Large intestine (tissue), 12 donors: ENCODE measurements at places on chromosomes 1 and 21. TPM values are rescaled to one million over a fixed set of nuclear protein-coding genes. Genes with fewer than 3 reads are reported as not detected.

GRCh38 chr1:228648647-228649383, 86.5 kb upstream of the RHOU start:
- no peak overlapping the region for H3K27ac ChIP-seq
- peaks cover 17% of the 10 kb centered on the region for H3K4me1 ChIP-seq
- no peak for DNase-seq

GRCh38 chr1:111850109-111850508, 94.4 kb downstream of the DDX20 start:
- no peak overlapping the region for H3K27ac ChIP-seq
- H3K36me3 ChIP-seq: no peaks in the 10 kb centered on the region
- H3K4me1 ChIP-seq: no peaks in the 10 kb centered on the region
- H3K4me3 ChIP-seq: no peak overlapping the region

Gene FAM177B
- polyA plus RNA-seq: 5.5 TPM

- no peaks in the 10 kb centered on the region for H3K36me3 ChIP-seq
- H3K4me1 ChIP-seq: no peaks in the 10 kb centered on the region
- H3K27ac ChIP-seq: no peak overlapping the region
- peaks cover 60% of the 10 kb centered on the region for H3K27me3 ChIP-seq
Measured at GRCh38 chr1:228039986-228040385, 33.2 kb downstream of the WNT3A start.

- H3K27me3 ChIP-seq: no peaks in the 10 kb centered on the region
- H3K4me1 ChIP-seq: no peaks in the 10 kb centered on the region
- H3K36me3 ChIP-seq: peaks cover 3% of the 10 kb centered on the region
- H3K4me3 ChIP-seq: no peak overlapping the region
- H3K27ac ChIP-seq: no peak overlapping the region
- no peak for DNase-seq
Measured at GRCh38 chr1:217525773-217526490, 105.0 kb downstream of the GPATCH2 start.

Gene OR10J1
- polyA plus RNA-seq: not detected

Gene CENPF
- 30.3 TPM for polyA plus RNA-seq

DNA sequence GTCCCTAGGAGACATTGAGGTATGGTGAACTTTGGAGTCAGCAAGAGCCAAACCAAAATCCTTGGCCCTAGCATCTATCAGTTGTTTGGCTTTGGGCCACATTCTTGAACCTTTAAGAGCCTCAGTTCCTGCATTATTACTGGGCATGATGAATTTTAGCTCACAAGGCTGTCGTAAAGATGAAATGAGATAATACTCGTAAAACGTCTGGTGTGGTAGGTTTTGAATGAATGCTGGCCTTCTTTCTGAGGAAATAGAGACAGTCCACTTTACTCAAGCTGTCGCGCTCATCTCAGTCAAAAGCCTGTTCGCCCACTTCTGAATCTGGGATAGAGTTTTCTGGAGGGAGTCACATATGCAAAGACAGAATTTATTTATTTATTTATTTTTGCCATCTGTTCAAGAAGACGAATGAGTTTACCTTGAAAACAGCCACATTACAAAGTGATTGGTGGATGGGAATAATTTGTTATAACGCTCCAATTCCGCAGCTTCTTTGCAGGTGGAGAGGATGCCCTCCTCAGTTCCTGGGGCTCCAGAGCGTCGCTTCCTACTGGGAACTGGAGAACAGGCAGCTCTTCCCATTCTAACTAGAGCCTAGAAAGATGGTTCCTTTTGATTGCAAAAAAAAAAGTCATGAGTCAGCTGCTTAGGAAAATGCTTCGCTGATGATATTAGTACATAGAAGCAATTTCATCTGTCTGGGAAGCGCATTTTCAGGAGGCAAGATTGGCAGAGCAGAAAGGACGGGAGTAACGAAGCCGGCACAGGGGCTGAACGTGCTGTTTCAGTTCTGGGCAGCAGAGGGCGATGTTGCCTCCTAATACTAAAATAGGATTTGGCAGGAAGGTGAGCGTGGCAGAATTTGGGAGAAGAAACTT, 49.9 kb upstream of the CYP2J2 start:
- peaks cover 10% of the 10 kb centered on the region for H3K27me3 ChIP-seq
- no peak overlapping the region for H3K4me3 ChIP-seq
- H3K36me3 ChIP-seq: no peaks in the 10 kb centered on the region
- DNase-seq: peak; percentile 46

GRCh38 chr1:223052931-223053330, 90.1 kb downstream of the TLR5 start:
- no peaks in the 10 kb centered on the region for H3K27me3 ChIP-seq
- no peaks in the 10 kb centered on the region for H3K4me1 ChIP-seq
- no peak for DNase-seq
- no peak overlapping the region for H3K4me3 ChIP-seq

DNA sequence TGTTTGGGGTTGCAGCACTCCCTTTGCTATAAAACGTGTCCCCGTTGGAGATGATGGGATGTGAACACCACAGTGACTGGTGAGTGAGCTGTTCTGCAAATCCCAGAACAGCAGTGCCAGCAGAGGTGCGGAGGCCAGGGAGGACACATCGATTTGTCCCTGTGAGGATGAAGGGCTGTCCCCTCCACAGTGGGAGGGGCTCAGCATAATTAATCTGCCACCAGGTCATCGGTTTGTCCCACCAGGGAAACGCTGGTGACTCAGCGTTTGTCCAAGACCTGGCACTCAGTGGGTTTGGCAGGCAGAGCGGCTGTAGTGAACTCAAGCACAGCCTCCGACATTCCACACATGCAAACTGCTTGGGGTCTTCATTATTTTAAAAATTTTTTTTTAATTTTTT, 22.8 kb upstream of the PDE9A start:
- DNase-seq: no peak
- H3K27ac ChIP-seq: no peak overlapping the region
- no peak overlapping the region for H3K4me3 ChIP-seq
- H3K36me3 ChIP-seq: no peaks in the 10 kb centered on the region

Gene S100A10
- 877 TPM for polyA plus RNA-seq

- H3K4me1 ChIP-seq: peaks cover 40% of the 10 kb centered on the region
- H3K36me3 ChIP-seq: no peaks in the 10 kb centered on the region
- H3K27me3 ChIP-seq: peaks cover 15% of the 10 kb centered on the region
- no peak for DNase-seq
Measured at GRCh38 chr1:202638019-202638700, 72.1 kb downstream of the SYT2 start.

Gene COQ8A
- polyA plus RNA-seq: 38.7 TPM

Gene EXTL1
- 0.82 TPM for polyA plus RNA-seq

DNA sequence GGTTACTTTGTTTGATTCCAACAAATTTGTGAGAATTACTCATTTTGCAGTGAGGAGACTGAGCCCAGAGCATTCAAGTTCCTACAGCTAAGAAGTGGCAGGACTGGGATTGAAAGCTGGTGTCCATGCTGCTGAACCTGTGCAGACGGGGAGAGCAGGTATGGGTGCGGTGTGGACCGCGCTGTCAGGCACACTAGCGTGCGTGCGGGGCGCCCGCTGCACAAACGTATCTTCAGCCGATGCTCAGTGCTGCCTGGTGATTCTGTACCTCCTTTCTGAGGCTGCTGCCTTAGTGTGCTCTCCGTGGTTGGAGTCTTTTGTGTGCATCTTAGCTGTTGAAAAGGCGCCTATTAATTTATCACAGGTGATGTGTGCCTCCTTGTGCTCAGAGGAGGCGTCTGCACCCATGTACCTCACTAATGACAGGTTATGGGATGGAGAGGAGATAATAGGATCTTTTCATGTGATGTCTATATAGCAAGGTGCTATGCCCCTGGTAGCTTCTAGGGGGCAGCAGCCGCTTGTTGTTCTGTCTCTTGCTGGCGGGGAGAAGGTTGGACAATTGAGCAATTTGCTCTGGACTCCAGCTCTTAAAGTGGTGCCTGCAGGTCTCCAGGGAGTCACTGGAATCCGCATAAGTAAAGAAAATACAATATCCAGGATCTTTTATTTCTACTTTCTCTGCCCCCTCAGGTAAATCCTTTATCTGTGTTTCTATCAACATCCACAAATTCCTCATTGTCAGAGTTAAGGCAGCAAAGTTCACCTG, 32.5 kb downstream of the PEX14 start:
- H3K4me1 ChIP-seq: peaks cover 42% of the 10 kb centered on the region
- H3K27me3 ChIP-seq: no peaks in the 10 kb centered on the region
- DNase-seq: peak; percentile 80
- H3K4me3 ChIP-seq: no peak overlapping the region

Gene CLDN8
- not detected for polyA plus RNA-seq

DNA sequence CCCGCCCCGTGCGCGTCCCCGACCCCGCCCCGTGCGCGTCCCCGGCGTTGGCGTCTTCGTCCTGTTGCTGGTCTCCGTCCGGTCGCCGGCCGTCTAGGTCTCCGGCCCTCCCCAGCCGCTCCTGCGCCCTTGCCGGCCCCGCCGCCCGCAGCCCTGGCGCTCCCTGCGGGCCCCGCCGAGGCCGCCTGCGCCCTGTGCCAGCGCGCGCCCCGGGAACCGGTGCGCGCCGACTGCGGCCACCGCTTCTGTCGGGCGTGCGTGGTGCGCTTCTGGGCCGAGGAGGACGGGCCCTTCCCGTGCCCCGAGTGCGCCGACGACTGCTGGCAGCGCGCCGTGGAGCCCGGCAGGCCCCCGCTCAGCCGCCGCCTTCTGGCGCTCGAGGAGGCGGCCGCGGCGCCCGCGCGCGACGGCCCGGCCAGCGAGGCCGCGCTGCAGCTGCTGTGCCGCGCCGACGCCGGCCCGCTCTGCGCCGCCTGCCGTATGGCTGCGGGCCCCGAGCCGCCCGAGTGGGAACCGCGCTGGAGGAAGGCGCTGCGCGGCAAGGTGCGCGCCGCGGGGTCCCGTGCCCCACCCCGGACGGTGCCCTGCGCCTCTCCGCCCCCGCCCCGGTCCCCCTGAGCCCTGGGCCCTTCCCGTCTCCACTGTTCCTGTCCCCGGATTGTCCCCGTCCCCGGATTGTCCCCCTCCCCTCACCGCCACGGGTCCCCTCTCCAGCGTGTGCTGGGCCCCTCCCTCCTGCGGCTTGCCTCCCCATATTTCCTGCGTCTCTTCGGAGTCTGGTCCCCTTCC, at the start of gene RNF187:
Gene RNF187, plus strand, starts transcription at position 47 of the 789 bp plus-strand sequence.
- H3K27ac ChIP-seq: peak within 1 kb of the TSS; percentile 99
- no peak for DNase-seq
- no peaks in the 10 kb centered on the region for H3K27me3 ChIP-seq
- H3K36me3 ChIP-seq: peaks cover 25% of the 10 kb centered on the region

Gene NEXN
- 26.0 TPM for polyA plus RNA-seq

Gene PTGFR
- polyA plus RNA-seq: 1.3 TPM

DNA sequence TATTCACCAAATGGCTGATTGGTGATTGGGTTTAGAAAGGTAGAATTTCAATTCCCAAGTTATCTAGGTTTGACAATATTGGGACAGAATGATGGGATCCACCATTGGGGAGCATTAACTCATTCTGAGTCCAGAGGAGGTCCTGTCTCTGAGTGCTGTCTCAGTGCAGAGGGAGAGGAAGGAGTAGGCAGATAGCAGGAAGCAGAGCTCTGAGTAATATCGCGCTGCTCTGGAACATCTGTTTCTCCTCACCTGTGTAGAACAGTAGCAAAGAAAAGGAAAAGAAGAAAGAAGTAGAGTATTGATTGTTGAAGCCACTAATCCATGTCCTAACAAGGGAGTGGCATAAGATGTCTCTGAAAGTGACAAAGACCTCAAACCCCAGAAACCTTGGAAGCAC, 1657.8 kb downstream of the MRPL39 start:
- no peaks in the 10 kb centered on the region for H3K27me3 ChIP-seq
- H3K36me3 ChIP-seq: no peaks in the 10 kb centered on the region
- DNase-seq: no peak
- no peak overlapping the region for H3K4me3 ChIP-seq
- H3K4me1 ChIP-seq: no peaks in the 10 kb centered on the region

DNA sequence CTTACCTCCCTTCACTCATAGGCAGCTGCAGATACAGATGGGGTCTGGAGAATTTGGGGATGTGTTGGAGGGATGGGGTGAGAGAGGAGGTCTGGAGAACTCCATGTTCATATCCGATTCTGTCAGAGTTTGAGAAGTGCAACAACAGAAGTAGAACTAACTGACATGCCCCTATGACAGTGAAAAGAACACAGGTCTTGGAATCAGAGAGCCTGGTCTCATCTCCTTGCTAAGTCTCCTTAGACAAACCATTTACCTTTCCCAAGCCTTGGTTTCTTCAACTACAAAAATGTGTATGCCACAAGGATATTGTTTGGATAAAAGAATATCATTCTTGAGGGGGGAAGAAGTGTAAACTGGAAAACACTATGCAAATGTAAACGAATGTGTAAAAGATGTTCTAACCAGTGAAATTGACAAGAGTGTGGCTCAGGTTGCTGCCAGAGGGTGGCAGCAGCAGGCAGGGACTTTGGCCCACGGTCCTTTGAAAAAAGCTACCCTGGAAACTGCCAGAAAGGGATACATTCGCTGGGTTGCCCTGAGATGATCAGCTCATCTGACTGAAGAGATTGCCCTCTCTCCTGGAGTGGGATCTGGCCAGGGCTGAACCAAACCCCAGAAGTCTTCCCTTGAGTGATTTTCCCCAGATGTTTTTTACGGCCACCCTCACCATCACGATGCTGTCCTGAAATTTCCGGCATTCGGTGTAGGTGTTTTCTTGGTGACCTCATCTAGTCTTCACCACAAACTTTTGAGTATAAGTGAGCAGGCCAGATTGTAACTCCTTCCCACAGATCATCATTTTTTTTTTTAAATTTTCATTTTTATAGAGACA, 17.0 kb upstream of the CD2 start:
- no peaks in the 10 kb centered on the region for H3K27me3 ChIP-seq
- no peaks in the 10 kb centered on the region for H3K36me3 ChIP-seq
- DNase-seq: peak; percentile 33
- H3K27ac ChIP-seq: no peak overlapping the region
- H3K4me3 ChIP-seq: no peak overlapping the region

Gene CLCA1
- 2,132 TPM for polyA plus RNA-seq

DNA sequence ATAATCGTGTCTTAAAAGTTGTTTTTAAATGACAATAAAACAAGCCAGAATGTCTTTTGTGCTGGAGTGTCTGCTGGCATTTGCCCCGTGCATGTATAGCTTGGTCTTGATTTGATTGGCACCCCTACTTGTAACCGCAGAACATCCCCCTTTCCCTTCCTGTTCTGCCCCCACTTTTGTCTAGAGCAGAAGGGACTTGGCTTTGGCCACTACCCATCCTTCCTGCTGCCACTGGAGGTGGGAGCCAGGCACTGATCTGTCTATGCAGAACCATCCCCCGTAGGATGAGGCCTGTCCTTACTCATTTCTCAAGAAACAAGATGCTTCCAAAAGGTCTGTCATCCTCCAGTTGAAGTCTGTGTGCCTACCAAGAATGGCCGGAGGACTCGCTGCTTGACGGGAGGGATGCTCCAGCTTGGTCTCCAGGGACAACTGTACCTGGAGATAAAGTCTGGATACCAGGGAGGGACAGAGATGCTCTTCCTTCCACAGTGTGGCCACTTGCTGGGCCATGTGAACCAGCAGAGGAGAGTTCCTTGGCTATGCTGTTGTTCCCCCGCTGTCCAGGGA, 1.1 kb upstream of the SLC27A3 start:
- H3K4me3 ChIP-seq: no peak overlapping the region
- no peak for DNase-seq
- H3K4me1 ChIP-seq: peaks cover 21% of the 10 kb centered on the region
- peaks cover 51% of the 10 kb centered on the region for H3K36me3 ChIP-seq
- H3K27ac ChIP-seq: no peak overlapping the region
